ENCODE measurements at places on chromosomes 16 and 17.

GRCh38 chr16:50681021-50681885 lies at the start of gene SNX20:
TSS of gene SNX20 (minus strand) at chr16:50681312. CDS start at chr16:50677526, 3,786 bp downstream.
- no peak for DNase-seq

GRCh38 chr16:53707671-53708070 lies 3.7 kb downstream of the FTO start:
- DNase-seq, result no peak

DNA sequence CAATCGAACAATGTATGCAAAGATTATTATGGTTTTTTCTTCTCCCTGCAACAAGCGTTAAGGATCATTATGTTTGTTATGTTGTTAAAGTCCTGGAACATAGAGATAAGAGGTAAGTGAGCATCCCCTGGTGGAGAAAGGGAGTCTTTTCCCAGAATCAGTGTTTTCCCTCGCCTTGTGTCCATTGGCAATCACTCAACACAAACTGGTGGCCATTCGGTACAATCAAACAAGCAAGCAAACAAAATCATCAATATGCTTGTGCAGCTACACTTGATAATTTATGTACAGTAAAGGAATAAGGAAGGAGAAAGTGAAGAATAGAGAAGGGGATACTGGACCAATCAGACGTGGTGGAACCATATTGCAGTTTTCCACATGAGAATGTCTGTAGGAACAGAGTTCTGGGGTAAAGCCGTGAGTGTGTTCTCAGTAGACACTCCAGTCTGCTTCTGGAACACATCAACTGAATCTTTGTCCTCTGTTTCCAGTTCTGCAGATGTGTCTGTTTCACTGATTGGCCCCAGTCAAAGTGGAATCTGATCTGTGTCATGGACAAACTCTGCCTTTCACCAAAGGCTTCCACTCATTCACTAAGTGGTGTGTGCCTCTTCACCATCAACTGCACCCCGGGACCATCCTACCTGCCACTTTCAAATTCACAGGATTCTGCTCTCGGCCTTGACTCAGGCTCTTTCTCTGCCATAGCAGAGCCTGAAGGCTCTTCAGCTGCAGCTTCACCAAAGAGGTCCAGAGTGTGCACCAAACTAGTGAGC lies 169.5 kb downstream of the AHSP start:
- no peak for DNase-seq

GRCh38 chr16:15928261-15929104 lies 20.9 kb upstream of the ABCC1 start:
- DNase-seq, result no peak

DNA sequence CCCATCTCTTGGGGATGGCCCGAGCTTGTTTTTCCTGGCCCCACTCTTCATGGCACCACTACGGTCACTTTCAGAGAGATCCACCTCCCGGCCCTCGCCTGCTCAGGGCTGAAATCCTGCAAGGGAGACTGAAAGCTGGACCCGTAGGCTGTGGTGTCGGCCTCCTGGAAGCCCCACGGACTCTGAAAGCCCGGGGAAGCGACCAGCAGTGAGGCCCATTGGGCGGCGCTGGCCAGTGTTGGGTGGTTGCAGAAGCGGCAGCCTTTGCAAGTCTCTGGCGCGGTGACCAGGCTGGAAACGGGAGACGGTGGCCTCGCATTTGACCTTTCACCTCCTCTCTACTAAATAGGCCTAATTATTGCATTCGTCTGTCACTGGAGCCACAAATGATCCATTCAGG lies 186.0 kb upstream of the FOXF1 start:
- DNase-seq, result no peak

Measured in non-pigmented ciliary epithelial cell (primary cell).